ENCODE measurements at places on chromosomes 2 and 18. TPM values are rescaled to one million over a fixed set of nuclear protein-coding genes. Genes with fewer than 3 reads are reported as not detected.

Gene TRIM43
- total RNA-seq: not detected

Gene SPRED2
- total RNA-seq: 10.7 TPM

DNA sequence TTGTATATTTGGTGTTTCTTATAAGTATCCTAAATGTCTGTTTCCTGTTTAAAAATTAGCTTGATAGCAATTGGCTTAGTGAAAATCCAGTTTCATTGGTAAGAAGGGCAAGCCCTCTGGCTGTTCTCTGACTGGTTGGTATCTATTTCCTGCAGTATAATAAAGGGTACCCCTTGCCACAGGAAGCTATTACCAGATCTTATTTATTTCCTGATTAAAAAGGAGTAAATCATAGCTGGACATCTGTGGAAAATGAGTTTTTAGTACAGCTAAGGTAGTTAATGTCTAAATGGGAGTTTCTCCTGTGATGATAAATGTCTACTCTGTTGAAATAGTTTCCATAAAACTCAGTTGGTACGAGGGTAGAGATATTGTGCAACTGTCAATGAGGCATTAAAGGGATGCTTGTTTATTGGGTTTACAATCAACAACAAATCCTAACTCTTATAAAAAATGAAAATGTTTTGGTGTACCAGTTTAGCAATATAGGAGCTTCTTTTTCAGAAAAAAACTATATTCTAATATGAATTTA is 58.7 kb downstream of the FASTKD2 start:
- no peaks in the 10 kb centered on the region for H3K4me1 ChIP-seq
- H3K4me3 ChIP-seq: no peak overlapping the region
- H3K36me3 ChIP-seq: no peaks in the 10 kb centered on the region
- H3K27ac ChIP-seq: no peak overlapping the region

Gene KLHL29
- 4.7 TPM for total RNA-seq

Gene CNDP2
- total RNA-seq: 27.5 TPM

GRCh38 chr2:55047677-55048299 is 2.5 kb downstream of the RTN4 start:
- peak overlapping the region; percentile 98 for H3K4me3 ChIP-seq
- no peaks in the 10 kb centered on the region for H3K27me3 ChIP-seq
- no peaks in the 10 kb centered on the region for H3K36me3 ChIP-seq
- peaks cover 13% of the 10 kb centered on the region for H3K4me1 ChIP-seq
- peak overlapping the region; percentile 100 for H3K27ac ChIP-seq

Gene IL36B
- not detected for total RNA-seq

Gene FSHR
- 0.31 TPM for total RNA-seq

Gene NOL4
- 0.09 TPM for total RNA-seq

Gene FAM98A
- total RNA-seq: 22.2 TPM

GRCh38 chr2:64054161-64054915 is 35.1 kb upstream of the VPS54 start:
- no peak overlapping the region for H3K27ac ChIP-seq
- no peak for DNase-seq
- H3K4me3 ChIP-seq: no peak overlapping the region
- no peaks in the 10 kb centered on the region for H3K36me3 ChIP-seq
- H3K4me1 ChIP-seq: peaks cover 4% of the 10 kb centered on the region

Gene EVA1A
- total RNA-seq: 6.9 TPM

Gene MBD5
- total RNA-seq: 19.6 TPM

- no peak overlapping the region for H3K27ac ChIP-seq
- no peaks in the 10 kb centered on the region for H3K4me1 ChIP-seq
These were observed 141.0 kb upstream of the KCTD1 start for GRCh38 chr18:26689226-26689879.
